Colonic mucosa (tissue), 4 donors: ENCODE measurements at places on chromosomes 11 and 22. TPM values are rescaled to one million over a fixed set of nuclear protein-coding genes. Genes with fewer than 3 reads are reported as not detected.

DNA sequence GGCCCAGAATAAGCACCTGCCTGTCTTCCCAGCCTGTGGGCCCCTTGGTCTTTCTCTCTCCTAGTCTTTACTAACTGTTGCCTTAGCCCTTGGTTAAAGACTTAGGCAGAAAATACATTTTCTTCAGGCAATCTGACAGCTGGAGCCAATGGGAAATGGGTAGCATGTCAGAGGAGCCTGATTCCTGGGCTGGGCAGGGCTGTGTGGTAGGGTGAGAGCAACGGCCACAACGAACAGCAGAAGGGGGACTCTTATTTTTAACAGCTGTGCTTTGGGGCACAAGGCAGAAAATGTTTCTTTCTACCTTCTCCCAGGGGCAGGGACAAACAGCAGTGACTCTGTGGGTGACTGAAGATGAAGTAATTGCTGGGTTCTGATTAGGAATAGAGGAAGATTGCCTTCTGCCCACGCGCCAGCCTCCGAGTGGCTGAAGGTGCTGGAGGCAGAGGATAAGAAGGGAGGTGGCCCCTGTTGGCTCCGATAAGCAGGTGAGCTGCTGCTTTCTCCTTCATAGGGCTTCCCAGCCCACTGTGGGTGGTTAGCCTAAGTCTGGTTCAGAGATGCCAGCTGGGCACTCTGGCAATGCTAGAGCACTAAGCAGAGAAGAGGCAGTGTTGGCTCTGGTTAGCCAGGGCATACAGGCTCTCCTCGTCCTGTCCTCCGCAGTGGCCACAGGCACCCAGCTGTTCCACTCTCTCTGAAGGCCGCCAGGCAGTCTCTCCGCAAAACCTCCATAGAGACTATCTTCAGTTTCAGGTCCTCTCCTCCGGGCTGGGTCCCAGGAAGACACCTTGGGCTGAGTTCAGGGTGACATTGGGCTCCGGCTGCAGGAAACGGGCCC, 1.5 kb downstream of the YPEL4 start:
- H3K36me3 ChIP-seq, result no peaks in the 10 kb centered on the region
- no peak overlapping the region for H3K27ac ChIP-seq
- no peaks in the 10 kb centered on the region for H3K4me1 ChIP-seq
- H3K27me3 ChIP-seq, result peaks cover 36% of the 10 kb centered on the region
- DNase-seq, result no peak

DNA sequence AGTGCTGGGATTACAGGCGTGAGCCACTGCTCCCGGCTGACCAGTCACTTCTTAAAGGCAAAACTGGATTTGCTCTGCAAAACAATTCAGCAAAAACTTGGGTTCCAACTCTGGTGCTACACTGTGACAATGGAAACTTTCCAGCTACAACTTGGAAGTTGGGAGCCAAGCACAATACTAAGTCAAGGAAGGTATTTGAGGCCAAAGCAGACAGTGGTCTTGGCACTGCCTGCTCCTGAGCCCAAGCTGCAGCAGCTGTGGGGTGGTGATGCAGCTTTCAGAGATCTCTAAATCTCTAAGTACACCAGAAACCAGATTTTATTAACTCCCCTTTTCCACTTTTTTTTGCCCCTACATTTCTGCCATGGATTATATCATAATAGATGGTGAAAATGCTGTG, 17.5 kb downstream of the ADM start:
- H3K36me3 ChIP-seq, result no peaks in the 10 kb centered on the region
- H3K4me3 ChIP-seq, result no peak overlapping the region
- no peak for DNase-seq
- peaks cover 10% of the 10 kb centered on the region for H3K4me1 ChIP-seq
- peak overlapping the region; percentile 58 for H3K27ac ChIP-seq

- H3K4me3 ChIP-seq, result no peak overlapping the region
- no peaks in the 10 kb centered on the region for H3K4me1 ChIP-seq
- H3K36me3 ChIP-seq, result no peaks in the 10 kb centered on the region
- no peaks in the 10 kb centered on the region for H3K27me3 ChIP-seq
- H3K27ac ChIP-seq, result no peak overlapping the region
Observed at GRCh38 chr11:128830290-128831173, 36.6 kb downstream of the KCNJ1 start.

DNA sequence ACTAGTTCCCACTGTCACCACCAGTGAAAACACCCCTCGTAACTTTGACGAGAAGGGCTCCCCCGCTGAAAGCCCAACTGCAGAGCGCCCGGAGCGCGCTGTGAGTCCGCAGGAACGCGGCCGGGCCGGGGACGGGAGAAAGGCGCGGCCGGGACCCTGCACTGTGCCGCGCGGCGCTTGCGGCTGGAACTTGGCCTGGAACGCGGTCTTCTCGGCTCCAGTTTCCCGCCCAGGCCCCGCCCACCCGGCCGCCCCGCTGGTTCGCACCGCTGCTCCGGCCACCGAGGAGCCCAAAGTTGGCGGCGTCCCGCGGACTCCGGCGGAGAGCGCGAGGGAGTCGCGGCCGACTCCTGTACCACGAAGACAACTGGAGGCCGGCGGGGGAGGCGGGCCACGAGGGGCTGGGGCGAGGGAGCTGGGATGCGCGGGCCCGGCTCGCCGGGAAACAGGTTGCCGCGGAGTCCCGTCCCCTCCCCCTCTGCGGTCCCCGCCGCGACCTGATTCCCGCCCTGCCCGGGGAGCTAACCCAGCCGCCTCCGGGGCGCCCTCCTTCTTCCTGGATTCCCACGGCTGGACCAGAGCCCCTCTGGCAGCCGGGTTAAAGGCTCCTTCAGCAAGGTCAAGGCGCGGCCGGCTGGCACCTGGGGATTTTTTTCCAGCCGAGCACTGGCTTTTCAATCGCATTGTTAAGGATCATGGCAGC, 3.4 kb downstream of the TENM4 start:
- peaks cover 62% of the 10 kb centered on the region for H3K27me3 ChIP-seq
- no peak overlapping the region for H3K27ac ChIP-seq
- H3K4me3 ChIP-seq, result peak overlapping the region; percentile 25
- peak; percentile 57 for DNase-seq

PATL1 gene
- 43.3 TPM for total RNA-seq

CLMP gene
- 3.3 TPM for total RNA-seq
